LHCN-M2 (cell line): ENCODE measurements at places on chromosomes 7 and 10.

DNA sequence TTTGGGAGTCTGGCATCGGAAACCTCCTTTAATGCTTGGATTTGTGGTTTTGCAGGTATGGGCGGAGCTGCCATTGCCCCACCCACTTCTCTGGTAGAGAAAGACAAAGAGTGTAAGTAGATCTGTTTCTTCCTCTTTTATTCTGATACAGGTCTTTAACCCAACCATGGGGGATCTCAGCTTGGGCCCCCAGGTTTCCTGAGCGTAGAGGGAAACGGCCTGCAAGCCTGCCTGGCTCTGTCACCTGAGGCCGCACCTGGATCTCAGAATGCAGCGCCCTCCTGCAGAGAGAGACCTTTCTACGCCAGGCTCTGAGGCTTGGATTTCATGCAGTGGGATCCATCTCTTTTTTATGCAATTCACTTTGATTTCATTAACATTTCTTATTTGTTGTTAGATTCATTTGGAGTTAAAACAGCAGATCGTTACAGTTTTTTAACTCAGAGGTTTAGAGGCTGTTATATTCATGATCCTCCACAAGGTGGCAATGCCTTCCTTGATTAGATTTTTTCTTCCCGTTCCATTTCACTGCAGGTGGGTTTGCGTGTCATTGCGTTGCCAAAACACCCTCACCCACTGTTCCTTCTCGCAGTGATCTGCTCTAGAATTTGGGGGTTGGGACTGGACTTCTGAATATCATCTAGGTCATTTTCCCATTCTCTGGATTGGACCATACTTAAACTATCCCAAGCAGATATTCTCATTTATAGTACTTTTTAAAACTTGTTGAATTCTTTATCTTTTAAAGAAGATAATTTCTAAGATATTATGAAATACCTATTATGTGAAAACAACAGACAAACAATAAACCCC is 20.0 kb downstream of the RBM17 start:
- peak; percentile 47 for DNase-seq

GRCh38 chr10:62637249-62638061 is 167.1 kb upstream of the ADO start:
- peak; percentile 25 for DNase-seq

DNA sequence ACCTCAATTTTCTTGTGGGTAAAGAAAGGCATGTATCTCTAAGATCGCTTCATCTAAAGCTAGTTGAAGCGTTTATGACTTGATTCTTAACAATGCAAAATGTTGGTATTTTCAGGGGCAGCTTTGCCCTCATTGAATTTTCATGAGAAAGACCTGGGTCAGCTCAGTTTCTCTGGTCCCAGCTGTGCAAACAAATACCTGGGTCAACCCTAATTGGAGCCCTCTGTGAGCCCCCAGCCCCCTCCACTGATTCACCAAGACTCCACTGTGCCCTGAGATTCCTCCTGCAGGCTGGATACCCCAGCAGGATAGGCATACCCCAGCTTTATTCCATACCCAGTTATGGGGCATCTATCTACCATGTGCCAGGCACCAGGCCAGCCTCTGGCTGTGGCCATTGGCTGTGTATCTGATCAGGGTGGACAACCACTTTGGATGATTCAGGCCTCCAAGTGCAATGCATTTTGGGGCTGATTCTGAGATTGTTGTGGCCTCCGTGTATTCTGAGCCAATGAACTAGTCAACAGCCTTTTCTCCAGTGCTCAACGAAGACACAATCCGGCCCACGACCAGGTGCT is 201.9 kb downstream of the MYOF start:
- DNase-seq = no peak

DNA sequence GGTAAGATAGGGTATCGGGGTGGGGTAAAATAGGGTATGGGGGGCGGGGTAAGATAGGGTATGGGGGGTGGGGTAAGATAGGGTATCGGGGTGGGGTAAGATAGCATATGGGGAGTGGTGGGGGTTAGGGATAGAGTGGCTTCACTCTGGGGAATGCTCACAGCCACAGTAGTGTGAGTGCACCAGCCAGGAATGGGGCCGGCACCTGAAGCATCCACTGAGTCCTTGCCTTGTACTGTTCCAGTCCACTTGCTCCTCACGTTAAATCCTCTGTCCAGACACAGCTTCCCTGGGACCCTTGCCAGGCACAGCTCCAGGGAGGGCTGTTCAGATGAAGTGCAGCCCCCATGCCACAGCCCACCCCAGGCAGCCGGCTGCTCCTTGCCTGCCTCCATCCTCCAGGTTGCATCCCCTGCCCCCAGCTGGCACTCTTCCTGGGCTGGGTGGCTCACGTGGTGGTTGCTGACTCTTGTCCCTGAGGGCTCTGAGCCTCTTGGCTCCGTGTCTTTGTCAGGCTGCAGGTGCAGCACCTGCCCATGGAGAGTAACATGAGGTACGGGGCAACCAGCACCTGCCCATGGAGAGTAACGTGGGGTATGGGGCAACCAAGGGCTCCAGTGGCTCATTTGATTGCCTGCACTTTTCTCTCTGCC is 268.4 kb downstream of the TCERG1L start:
- no peak for DNase-seq

GRCh38 chr10:31317652-31318381 is 1.2 kb upstream of the ZEB1 start:
- no peak for DNase-seq

DNA sequence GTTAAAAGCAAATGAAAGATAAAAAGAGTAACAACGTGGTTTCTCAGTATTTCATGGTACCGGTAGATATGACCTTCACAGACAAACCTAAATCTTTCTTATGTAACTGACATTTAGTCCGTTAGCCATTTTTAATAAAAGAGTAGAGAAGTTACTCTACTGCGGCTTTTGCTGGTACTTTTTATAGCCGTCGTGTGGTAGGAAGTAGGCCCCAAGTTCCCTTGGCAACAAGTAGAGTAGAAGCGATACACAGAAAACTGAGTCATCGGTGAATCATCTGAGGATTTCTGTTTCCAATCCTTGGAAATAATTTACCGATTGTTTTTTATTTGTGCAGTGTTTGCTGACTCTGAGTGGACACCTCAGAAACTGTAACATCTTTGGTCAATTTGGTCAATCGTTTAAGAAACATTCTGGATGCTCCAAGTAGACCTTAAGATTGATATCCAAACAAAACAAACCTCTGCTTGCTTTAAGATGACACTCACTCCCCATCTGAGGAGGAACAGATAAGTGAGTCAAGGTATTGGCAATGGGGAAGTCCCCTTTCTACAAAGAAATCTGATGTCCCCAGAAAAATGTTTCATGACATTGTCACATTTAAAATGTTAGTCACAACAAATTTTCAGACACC is 63.9 kb upstream of the AHR start:
- DNase-seq = peak; percentile 98

DNA sequence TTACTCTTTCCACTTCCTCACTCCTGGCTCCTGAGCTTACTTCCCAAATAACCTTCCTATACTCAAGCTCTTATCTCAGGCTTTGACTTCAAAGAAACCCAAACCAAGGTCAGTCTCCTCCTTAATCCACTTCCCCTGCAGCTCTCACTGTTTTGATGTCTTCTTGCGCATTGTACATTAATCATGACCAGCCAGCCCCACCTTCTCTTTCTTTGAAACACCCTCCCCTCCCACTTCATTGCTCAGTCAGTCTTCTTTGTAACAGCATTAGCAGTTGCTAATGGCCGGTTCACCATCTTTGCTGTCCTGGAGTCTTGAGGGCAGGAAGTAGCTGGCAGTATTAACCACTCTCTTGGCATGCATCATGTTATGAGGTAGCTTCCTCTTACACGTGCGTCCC is 57.9 kb upstream of the CHCHD3 start:
- DNase-seq = no peak

DNA sequence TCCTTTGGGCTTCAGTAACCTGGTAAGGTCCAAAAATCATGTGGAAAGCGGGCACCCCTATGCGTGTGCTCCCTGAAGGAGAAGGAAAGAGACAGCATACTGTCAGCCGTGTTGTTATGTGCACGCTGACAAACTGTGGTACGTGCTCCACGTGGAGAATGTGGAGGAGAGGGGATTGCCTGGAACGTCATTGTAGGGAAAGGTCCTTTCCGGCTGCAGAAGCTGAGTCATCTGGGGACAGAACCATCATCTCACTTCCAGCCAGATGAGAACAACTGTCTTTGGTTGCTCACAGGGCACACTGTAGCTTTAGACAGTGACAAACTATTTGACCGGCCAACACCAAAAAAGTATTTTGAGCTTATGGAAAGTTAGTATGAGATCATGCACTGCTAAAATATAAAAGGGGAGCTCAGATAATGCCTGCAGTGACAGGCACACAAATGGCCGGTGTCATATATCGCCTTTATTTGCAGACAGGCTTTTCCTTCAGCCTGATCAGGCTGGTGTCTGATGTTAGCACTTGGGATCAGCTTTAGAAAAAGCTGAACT is 38.8 kb upstream of the GRB10 start:
- peak; percentile 72 for DNase-seq
